ENCODE measurements at places on chromosomes 6 and 20.

DNA sequence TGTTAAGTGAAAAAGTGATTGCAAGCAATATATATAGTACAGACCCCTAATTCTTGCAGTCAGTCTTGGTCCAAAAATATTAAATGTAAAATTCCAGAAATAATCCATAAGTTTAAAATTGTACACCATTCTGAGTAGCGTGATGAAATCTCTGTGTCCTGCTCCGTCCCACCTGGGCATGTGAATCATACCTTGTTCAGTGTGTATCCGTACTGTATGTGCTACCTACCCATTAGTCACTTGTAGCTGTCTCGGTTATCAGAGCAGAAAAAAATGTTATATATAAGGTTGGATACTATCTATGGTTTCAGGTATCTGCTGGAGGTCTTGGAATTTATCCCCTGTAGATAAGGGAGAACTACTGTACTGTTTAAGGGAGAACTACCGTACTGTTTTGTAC is 16.3 kb downstream of the IRAK1BP1 start:
- DNase-seq: no peak

GRCh38 chr6:101391772-101392585 is 1.5 kb upstream of the GRIK2 start:
- DNase-seq: no peak

GRCh38 chr6:43943099-43943766 is 173.2 kb downstream of the VEGFA start:
- no peak for DNase-seq

GRCh38 chr6:160265869-160266476 is 7.4 kb upstream of the SLC22A2 start:
- no peak for DNase-seq

GRCh38 chr6:77669913-77670312 is 17.1 kb downstream of the MEI4 start:
- DNase-seq: no peak

- no peak for DNase-seq
Observed at GRCh38 chr6:167944130-167944529, 53.3 kb upstream of the KIF25 start.

GRCh38 chr6:166955865-166956443 is 396 bp downstream of the RNASET2 start:
- peak; percentile 27 for DNase-seq

GRCh38 chr6:1745814-1746213 is 136.1 kb downstream of the FOXC1 start:
- DNase-seq: no peak

DNA sequence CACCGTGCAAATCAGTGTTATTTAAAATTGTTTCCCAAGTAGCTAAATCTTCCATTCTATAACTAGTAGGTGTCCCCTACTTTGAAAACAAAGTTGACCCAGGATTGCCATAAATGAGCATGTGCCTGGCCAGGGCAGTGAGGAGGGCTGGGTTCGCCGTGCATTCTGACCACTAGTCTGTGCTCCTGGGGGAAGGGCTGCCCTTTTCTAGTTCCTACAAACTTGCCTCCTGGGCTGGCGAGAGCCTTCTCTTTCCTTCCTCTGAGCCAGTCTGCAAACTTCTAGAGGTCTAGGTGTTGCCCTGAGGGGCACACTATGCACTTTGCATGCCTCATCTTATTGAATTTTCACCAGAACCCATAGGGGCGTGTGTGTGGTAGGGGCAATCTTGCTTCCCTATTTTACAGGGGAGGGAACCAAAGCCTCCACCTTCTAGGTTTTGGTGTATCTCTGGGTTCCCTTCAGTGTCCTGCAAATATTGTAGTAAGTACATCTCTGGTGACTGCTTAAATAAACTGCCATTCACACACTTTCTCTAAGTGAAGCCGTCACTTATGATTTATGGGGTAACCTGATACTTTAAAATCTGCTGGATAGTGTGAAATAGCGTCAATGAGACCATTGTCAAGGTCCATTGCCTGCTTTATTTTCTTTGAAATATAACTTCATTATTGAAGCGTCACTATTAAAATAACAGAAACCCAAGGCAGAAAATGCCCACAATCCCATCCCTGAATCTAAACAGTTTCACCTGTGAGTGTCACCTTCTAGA is 42.2 kb downstream of the CDH26 start:
- no peak for DNase-seq

- no peak for DNase-seq
Observed at GRCh38 chr20:37850036-37850592, 52.8 kb upstream of the VSTM2L start.

DNA sequence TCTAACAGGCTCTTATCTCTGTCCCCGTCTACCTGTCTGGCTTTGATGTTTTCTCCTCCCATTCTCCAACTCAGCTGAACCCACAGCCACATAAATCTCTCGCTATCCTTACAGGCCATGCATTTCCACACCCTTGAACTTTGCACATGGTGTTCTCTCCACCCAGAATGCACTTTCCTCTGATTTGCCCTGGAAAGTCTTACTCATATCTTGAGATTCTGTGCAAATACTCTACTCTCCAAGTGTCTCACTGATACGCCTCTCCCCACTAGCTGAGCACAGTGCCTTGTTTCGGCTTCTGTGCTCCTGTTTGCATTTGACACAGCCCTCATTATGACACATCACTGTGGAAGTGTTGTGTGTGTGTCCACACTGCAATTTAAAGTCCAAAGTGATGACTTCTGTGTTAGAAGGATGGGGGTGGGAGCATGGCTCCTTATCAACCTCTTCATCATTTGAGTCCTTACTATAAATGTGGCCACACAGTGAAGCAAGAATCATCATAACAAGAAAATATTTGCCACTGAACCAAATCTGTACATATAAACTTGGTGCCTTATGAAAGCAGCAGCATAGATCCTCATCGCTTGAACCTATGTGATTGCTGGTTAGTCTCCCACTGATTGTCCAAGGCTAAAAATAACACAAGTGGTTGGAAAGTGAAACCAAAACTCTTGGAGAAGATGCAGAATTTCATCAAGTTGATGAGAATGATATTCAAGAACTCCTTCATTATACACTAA is 5.5 kb upstream of the PRELID3B start:
- DNase-seq: no peak

DNA sequence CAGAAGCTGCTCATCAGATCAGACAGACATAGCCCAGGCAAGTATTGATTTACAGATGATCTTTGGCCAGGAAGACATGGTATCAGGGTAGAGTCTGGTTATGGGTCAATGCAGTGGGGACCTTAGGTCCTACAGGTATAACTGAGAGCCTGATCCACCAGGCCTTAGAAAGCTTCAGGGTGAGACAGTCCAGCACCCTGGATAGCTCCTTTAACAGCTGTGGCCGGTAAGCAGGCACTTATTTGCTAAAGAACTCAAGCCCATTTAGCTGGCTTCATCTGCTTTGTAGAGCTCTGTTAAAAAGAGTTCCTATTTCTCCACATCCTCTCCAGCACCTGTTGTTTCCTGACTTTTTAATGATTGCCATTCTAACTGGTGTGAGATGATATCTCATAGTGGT is 39.6 kb downstream of the ESR1 start:
- DNase-seq: peak; percentile 19

DNA sequence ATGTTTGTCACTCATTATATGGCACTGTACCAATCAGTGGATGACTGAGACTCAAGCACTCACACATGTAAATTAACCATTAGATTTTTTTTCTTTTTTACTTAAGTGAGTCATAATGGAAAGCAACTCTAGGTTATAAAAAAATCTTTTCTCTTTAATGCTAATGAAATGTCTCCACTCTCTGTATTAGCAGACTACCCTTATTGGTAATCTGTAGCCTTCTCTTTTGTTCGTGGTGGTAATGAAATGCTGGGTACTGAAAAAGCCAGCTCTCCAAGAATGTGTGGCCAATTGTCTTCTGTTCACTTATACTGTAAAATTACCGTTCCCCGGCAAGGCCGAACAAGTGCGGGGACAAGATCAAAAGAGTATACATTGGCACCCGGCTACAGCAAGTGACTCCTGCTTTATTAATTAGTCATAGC is 69.0 kb downstream of the AFG1L start:
- DNase-seq: no peak

- DNase-seq: no peak
Observed at GRCh38 chr6:31357886-31358285, 907 bp upstream of the HLA-B start.

DNA sequence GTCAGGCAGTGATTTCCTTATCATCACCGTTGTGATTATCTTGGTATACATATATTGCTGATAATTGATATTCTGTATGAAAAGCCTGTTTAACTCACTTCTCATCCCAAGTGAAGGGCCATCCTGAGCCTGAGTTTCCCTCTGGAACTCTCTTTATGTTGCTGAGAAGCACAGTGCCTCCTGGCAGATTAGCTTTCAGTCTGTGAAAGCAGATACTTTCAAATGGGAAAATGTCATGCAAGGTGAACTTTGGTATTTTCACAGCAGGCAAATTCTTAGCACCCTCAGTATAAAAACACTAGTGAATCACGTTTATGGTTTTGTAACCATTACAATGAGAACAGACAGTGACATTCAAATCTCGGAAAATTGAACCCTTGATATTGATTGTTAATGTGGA is 151.6 kb downstream of the PRIM2 start:
- no peak for DNase-seq

- no peak for DNase-seq
Observed at GRCh38 chr6:35585658-35586057, 73.0 kb upstream of the TULP1 start.

DNA sequence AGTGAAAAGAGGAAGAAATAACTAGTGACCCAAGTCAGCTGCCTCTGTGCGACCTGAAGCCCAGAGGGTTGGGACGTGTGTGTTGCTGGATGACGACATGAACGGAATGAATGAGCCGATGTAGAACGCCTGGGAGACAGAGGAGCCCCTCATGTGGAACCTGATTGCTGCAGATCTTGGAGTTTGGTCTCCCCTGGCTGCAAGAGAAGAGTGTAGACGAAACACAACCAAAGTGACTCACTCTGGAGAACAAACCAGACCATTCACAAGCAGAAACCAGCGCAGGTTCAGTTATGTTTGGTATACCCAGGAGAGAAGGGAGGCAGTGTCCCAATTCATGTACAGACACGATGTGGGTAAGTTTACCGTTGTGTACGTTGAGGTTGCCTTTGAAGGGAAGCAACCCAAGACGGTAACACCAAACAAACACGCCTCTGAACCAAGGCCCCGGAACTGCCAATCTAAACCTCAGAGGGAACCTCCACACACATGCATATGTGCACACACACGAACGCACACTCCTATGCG is 265.9 kb downstream of the BMP7 start:
- no peak for DNase-seq

DNA sequence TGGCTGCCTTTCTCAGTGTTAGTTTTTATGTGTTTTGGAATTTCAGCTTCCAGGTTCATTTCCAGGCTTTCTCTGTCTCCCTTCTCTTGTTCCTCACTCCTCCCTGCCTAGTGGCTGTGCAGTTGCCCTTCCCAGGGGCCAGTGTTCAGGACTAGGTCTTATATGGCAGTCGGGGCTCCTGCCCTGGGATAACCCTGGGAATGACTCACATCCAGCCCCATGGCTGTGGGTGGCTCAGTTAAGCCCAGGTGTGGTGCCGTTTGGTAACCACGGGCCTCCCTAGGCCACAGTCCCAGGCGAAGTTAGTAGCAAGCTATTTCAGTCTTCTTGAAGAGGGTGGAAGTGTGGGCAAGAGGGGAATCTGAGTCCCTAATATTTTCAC is 57.4 kb upstream of the DDR1 start:
- no peak for DNase-seq

DNA sequence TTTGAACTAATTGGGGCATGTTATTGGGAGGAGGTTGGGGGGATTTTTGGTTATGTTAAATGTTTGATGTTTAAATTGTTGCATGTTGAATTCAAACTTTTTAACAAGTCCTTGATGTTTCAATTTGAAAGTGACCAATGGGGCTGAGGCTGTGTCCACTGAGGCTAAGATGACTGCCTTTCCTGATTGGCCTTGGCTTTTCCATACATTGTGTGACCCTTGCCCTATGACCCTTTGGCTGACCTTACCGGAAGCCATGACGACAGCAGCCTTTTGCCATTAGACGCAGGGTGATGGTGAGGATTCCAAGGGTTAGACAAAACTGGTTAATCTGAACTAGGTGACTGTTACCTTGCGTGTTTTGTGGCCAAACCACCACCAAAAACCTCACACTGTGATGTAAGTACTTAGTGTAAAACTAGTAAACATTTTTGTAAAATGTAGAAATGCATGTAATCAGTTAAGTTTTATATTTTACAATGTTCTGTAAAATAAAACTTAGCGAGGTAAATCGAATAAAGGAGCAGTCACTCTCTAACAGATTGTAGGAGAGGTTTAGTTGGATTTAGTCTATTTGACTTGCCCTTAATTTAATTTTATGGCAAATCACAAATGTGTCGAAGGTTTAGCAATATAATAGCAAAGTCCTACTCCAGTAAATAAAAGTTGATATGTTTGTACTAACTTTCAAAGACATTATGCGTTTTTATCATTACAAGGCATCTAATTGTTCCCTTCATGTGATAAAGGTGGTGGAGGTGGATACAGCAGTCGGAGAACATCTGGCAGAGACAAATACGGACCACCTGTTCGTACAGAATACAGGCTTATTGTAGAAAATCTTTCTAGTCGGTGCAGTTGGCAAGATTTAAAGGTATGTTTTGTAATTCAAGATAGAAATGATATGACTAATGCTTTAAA is 1.6 kb downstream of the SRSF6 start:
- DNase-seq: peak; percentile 22

DNA sequence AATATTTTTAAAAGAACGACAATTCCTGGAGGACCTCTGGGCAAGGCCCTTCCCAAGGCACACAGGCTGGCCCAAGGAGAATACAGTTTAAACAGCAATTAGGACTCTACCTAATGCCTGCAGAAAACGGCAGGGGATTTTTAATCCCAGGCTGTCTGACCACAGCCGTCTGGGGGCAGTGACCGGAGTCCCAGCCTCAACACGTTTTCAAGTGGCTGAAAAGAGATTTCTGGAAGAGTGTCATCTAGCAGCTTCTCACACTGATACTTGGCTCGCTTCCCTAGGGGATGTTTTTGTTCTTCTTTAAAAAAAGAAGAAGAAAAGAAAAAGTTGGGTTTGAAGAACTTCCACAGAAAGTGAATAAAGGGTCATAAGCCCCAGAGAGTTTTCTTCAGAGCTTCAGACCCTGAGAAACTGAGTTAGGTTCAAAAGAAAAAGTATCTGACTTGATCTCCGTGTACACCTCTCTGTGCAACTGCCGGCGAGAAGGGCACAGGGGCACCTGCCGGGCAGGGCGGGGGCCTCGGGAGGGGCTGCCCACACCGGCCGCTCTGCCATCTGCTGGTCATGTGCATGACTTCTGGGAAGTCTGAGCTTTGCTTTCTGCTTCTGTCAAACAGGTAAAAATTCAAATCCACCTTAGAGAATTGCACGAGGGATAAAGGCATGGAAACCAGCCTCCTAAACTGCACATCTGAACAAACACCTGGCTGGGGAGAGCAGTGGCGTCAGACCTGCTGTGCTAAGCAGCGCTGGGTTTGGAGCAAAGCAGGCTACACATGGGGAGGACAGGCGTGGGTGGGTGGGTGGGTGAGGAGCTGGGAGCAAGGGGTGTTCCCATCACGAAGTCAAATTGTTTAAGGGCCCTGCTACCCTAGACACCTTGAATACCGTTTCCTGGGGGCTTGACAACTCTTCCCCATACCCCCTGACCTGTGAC is 33.0 kb downstream of the RRBP1 start:
- DNase-seq: no peak

- no peak for DNase-seq
Observed at GRCh38 chr6:313917-314316, 21.6 kb downstream of the DUSP22 start.

Measured in muscle of arm (tissue), 14 donors.